Fibroblast of skin of back (primary cell): ENCODE measurements at places on chromosomes 1 and 21.

DNA sequence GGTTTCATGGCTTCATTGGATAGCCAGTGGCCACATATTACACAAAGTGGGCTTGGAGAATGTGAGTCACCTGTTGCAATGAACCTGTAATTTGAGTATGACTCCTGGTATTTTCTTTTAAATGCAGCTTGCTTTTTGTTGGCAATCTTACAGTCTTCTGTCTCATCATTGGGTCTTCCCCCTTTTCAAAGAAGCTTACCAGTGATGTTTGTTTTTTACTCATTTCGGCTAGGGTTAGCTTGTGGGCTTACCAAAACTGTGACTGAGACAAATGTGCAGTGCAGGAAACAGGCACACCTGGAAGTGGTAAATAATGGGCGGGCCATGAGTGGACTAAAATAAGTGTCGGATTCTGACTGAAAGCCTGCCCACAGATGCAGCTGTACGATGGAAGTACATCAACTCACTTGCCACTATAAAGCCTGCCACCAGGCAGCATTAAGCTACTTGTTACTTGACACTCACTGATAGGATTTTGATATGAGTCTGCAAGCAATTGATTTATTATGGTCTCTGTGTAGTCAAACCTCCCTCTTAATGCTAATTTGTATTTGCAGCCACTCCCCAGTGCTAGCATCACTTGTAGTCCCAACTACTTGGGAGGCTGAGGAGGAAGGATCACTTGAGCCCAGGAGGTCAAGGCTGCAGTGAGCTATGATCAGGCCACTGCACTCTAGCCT, 4.2 kb downstream of the HHAT start:
- no peak for DNase-seq

DNA sequence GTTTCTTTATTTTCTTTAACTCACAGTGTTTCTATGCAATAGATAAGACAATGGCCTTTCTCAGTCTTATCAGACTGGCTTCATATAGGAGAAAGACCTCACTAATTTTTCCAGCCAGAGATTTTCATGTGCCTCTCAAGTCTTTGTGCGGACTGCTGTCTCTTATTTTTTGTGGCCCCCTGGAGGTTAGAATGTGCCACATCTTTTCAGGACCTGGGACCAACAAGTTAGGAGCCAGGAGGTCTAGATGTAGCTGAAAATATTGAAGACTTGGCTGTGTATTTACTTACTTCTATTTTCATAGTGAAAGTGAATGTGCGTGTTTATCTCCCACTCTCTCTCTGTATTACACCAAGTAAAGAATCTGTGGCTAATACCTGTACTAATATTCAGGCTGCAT, 42.1 kb upstream of the CFHR3 start:
- DNase-seq, result peak; percentile 8

- DNase-seq, result no peak
Measured at GRCh38 chr1:247576514-247576913, 11.6 kb upstream of the OR2G2 start.

GRCh38 chr1:31152181-31152795, 86.8 kb upstream of the PUM1 start:
- DNase-seq, result peak; percentile 70
